ENCODE measurements at places on chromosomes 3 and 15.

DNA sequence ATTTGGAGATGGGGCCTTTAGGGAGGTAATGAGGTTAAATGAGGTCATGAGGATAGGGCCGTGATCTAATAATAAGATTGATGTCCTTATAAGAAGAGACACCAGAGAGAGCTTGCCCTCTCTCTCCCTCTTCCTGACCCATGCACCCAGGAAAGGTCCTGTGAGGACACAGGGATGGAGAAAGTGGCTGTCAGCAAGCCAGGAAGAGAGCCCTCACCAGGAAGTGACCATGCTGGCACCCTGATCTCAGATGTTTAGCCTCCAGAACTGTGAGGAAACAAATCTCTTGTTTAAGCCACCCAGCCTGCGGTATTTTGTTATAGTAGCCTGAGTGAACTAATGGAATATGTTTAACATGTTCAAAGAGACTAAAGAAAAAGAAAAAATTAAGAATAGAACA is 15.3 kb upstream of the GNB5 start:
- DNase-seq, result no peak

DNA sequence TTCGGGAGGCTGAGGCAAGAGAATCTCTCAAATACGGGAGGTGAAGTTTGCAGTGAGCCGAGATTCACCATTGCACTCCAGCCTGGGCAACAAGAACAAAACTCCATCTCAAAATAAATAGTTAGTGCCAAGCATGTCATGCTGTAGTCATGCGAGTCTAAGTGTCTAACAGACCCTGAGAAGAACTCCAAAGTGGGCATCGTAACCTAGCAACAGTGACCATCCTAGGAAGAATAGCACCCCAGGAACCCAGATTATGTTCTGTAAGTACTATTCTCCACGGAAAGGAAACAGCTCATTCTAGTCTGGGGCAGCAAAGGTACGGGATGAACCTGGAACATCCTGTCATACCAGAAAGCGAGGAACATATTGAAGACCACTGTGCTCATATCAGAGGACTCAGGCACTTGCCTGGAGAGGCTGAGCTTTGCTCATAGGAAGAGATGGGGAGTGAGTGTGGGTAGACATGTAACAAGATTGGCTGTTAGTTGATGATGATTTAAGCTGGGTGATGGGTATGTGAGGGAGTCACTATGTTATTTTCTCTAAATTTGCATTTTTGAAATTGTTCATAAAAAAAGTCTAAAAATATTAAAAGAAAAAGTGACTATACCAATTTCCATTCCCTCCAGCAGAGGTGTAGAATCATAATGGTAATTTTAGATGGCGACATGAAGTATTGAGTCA is 31.7 kb downstream of the BCL2L10 start:
- DNase-seq, result no peak

- no peak for DNase-seq
Observed at GRCh38 chr15:75348034-75348561, 1.3 kb downstream of the NEIL1 start.

DNA sequence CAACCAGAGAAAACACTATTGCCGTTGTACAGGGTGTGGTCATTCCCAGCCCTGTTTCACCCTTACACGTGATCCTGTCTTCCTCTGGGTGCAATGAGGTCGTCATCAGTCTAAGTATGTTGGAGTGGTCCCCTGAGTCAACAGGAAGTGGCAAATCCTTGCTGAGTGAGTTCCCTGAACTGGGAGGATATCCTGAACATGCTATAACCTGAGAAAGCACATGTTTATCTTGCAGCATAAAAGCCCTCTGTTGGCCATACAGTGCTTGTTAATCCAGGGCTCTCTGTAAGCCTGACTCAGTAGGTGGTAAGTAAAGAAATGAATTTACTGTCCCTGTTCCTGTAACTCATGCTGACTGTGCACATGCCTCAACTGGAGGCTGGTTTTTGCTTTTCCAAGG is 477.8 kb upstream of the RGMA start:
- no peak for DNase-seq

DNA sequence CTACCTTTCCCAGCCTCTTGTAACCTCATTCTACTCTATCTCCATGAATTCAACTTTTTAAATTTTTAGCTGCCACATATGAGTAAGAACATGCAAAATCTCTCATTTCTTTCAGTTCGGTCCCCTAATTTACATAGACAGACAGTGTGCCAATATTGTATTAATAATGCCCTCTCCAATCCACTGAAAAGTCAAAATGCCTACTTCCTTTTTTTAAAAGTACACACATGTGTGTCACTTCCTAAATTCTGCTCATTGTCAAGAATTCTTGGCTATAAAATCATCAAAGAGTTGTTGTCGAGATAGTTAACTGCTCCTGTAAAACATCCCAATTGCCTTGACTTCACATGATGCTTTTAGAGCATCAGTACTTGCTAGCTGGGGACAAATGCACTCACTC is 84.2 kb upstream of the IL12A start:
- no peak for DNase-seq

DNA sequence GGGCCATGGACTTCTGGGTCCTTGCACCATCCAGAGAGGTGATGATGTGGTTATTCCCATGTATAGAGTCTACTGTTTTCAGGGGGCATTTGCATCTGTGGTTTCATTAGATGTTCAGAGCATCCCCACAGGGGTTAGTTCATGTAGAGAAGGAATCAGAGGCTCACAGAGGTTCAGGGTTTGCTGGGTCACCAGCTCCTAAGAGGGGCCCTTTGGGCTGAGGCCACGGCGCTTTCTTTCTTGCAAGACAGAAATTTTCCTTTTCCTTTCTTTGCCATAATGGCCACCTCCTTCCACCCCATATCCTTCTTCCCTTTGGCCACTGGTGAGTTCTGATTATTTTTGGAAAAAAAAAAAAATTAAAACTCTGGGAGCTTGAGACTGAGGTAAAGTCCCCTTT is 62.3 kb downstream of the APBA2 start:
- no peak for DNase-seq

GRCh38 chr3:177726807-177727206 is 529.5 kb upstream of the TBL1XR1 start:
- DNase-seq, result peak; percentile 62

DNA sequence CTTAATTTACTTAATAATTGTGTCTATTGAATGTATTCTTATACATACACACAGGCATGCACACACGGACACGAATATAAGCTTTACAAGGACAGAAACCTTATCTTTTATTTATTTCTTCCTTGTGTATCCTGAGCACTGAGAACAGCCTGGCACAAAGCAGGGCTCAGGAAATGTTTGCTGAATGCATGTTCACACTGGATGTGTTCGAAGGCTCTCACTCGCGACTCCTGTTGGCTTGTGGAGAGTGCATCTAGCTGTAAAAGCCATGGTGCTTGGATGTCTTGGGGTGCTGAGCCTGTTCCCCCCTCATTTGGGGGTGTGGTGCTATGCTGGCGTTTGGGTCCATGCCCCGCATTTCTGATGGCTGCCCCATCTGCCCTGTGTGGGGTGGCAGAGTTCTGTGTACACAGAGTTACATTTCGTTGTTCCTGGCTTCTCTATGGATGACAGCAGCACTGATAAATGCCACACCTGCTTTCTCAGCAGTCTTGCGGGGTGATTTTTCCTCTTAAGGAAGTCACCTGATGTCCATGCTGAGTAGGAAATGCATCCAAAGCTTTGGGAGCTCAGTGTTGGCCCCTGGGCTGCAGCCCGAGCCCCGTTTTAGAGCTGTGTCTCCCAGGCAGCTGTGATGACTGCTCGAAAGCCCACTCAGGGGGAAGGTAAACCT is 148.5 kb downstream of the IGF1R start:
- DNase-seq, result no peak

- DNase-seq, result no peak
Observed at GRCh38 chr3:134807189-134807588, 12.1 kb downstream of the EPHB1 start.

- no peak for DNase-seq
Observed at GRCh38 chr3:127632035-127632820, 3.2 kb downstream of the PODXL2 start.

GRCh38 chr3:14797731-14798130 is 21.0 kb upstream of the FGD5 start:
- no peak for DNase-seq

- DNase-seq, result no peak
Observed at GRCh38 chr3:144185276-144185675, 213.7 kb downstream of the DIPK2A start.

DNA sequence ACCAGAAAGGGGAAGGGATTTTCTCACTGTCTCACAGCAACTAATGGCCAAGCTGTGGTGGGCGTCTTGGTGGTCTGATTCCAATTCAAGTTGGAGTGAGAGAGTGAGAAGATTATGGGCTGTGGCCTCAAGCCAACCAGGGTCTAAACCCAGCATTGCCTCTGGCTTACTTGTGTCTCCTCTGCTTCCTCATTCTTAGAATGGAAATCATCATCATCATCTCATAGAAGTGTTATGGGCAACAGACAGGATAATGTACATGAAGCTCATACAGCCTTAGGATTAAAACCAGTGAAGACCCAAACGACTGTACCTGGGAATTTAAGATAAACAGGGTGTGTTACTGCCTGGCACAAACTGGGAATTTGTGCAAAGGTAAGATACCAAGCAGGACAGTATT is 29.1 kb upstream of the IREB2 start:
- no peak for DNase-seq

- DNase-seq, result no peak
Observed at GRCh38 chr3:15391007-15391406, 36.3 kb downstream of the METTL6 start.

DNA sequence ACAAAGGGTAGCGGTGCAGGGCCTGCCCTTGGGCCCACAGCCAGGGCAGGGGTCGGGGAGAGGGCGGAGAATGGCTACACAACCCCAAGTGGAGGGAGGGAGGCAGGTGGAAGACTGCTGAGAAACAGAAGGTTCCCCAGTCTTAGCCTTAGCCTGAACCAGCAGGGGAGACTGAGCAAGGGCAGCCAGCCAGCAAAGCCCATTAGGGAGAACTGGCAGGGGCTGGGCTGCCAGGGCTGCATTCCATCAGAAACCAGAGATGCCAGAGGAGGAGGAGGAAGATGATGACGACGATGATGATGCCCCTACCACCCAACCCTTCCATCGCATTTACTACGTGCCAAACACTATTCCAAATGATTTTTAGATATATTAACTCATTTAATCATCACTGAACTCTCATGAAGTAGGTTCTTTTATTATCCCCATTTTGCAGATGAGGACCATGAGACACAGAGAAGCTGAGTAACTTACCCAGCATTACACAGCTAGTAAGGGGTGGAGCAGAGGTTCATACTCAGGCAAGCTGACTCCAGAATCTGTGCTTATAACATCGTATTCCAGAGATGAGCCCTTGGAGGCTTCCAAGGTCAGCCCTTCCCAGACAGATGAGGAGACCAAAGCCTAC is 8.7 kb downstream of the SEMA7A start:
- DNase-seq, result no peak

- no peak for DNase-seq
Observed at GRCh38 chr3:69326855-69327300, 59.0 kb downstream of the FRMD4B start.

- DNase-seq, result no peak
Observed at GRCh38 chr15:29840926-29841325, 18.7 kb upstream of the TJP1 start.

DNA sequence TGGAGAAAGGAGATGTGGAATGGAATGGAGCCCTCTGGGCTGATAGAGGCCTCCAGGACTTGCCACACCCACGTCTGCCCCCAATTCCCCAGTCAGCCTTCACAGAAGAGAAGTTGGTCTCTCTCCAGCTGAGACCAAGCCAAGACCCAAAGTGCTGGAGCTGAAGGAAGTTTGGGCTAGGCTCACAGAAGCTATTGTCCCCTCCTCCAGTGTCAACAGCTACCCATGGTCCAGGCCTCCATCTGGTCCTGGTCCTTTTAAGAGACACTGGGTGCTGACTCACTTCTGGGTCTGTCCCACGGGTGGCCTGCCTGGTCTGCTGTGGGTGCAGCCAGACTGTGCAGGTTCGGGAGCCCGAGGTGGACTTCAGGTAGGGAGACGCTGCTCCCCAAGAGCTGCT is 179.8 kb downstream of the APBA2 start:
- no peak for DNase-seq

DNA sequence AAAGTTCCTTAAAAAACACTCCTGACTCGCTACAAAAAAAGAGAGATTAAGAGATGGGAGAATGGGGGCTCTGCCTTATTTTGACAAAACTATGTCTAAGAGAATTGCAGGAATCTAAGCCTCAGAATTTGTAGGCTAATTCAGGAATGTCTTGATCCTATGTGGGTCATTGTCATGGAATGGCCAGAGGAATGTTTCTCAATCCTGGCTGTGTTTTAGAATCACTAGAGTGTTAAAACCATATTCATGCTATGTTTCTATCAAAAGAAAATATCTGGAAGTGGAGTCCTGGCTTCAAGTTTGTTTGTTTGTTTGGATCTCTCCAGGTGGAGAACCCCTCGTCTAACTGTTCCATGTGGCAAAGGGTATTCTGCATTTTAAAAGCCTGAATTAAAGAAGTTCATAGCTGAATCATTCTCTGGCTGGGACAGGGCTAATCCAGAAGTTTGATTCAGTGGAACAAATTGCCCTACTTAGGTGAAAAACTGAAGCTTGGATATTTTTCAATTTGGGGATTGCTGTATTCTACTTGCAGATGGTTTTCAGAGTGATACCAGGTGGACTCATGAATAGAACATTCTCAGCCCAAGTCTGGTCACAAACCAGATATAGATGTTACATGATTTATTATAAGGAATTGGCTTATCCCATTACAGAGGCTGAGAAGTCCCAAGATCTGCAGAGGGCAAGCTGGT is 28.2 kb downstream of the GJD2 start:
- DNase-seq, result no peak

- no peak for DNase-seq
Observed at GRCh38 chr3:149909923-149910322, 60.8 kb downstream of the PFN2 start.

DNA sequence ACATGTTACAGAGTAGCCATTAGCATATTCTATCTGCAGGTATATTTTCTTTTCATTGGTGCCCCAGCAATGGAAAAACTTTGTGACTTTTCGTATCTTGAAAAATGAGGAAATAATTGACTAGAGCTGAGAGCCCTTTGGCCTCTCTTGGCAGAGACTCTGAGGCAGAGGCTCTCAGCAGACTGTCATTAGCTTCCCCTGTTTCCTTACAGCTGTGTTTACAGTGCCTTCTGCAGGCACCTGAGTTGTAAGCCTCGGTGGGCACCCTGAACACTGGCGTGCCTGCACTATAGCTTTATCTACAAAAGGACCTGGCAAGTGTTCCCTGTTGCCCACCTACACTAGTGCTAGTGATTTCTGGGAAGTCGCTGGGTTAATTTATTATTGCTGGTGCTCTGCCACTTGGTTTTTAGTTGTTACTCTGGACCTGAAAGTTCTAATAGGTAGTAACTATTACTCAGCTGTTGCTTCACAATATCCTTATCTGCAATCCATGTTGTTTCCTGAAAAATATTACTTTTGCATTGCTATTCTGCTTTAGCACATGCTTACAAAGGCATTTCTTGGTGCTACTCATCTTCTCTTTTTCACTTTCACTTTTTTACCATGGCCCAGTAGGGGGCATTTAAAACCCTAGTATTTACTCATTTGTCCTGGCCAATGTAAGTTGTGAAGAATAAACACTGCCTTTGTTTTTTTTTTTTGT is 7.8 kb upstream of the GPR171 start:
- DNase-seq, result no peak
